ENCODE measurements at places on chromosomes 6 and 20. TPM values are rescaled to one million over a fixed set of nuclear protein-coding genes. Genes with fewer than 3 reads are reported as not detected.

The EYS gene
- not detected for total RNA-seq

The SCGN gene
- not detected for total RNA-seq

DNA sequence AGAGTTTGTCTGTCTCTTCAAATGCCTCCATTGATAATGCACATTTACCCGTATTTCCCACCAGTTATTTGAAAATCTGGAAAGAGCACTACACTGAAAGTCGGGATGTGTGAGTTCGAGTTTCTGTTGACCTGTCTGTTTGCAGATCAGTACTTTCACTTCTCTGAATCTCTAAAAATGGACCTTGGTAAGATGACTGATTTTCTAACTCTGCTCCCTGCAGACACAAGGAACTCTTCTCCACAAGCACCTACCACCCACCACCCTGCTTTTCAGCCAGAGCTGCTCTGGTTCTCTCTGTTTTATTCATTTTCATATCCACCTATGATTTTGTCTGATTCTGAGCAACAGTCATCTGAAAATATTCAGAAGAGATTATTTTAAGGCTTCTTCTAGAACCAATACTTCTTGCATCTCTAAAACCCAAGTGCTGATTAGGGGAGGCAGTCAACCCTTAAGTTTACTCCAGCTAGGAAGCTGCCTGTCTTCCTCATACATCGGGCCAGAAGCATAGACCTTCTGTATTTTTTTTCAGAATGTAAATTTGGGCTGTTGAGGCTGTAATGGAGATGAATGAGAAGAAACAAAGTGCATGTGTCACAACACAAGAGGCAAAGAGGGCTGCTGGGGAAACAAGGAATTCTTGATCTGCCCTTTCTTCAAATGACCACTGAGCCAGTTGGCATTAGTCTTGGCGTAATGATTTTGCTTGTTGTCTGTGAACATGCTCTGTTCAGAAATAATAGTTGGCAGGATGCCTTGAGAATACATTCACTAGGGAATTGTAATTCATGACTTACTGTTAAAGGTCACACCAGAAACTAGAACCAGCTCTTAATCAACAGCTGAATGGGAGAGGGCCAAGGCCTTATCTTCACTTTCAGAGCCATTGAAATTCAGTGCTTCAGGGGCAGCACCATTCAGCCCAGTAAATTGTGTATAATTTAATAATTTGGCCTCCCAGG is 85.4 kb upstream of the MYLIP start:
- no peak for DNase-seq
- H3K27me3 ChIP-seq: no peaks in the 10 kb centered on the region
- no peak overlapping the region for H3K4me3 ChIP-seq
- no peaks in the 10 kb centered on the region for H3K36me3 ChIP-seq
- H3K4me1 ChIP-seq: no peaks in the 10 kb centered on the region

- DNase-seq: no peak
- H3K36me3 ChIP-seq: no peaks in the 10 kb centered on the region
- peaks cover 25% of the 10 kb centered on the region for H3K4me1 ChIP-seq
- no peak overlapping the region for H3K4me3 ChIP-seq
Measured at GRCh38 chr6:30845183-30845582, 39.1 kb upstream of the DDR1 start.

The SLC52A3 gene
- total RNA-seq: not detected

GRCh38 chr6:84635081-84635761 is 129.2 kb downstream of the TBX18 start:
- no peaks in the 10 kb centered on the region for H3K36me3 ChIP-seq
- no peak overlapping the region for H3K4me3 ChIP-seq
- H3K4me1 ChIP-seq: no peaks in the 10 kb centered on the region
- DNase-seq: no peak
- H3K27me3 ChIP-seq: no peaks in the 10 kb centered on the region
- no peak overlapping the region for H3K27ac ChIP-seq

The CBLN4 gene
- not detected for total RNA-seq

DNA sequence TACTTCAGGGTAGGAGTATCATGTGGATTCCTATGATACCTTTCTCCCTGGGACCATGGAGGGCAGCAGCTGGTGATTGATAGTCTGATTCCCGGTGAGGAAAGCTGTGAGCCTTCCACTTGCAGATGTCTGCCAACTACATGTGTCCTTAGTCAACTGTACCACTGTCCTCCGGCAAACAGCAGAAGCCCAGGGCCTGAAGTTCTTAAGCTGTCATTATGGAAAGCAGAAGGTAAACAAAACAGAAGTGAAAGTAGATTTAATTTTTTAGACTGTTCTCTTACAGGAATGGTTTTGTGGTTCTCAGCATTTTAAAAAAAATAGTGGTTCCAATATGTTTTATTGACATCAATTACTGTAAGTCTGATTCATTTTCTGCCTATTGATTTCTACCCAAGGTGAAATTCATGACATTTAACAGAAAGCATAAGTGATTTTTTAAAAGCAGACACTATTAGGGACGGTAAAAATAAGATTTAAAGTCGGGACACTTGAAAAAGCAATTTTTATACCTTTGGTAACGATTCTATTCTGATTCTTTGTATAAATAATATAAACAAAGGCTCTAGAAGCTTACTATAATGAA is 36.6 kb downstream of the PTPN1 start:
- peak; percentile 38 for DNase-seq
- H3K4me1 ChIP-seq: peaks cover 91% of the 10 kb centered on the region
- no peak overlapping the region for H3K4me3 ChIP-seq
- peaks cover 8% of the 10 kb centered on the region for H3K36me3 ChIP-seq

DNA sequence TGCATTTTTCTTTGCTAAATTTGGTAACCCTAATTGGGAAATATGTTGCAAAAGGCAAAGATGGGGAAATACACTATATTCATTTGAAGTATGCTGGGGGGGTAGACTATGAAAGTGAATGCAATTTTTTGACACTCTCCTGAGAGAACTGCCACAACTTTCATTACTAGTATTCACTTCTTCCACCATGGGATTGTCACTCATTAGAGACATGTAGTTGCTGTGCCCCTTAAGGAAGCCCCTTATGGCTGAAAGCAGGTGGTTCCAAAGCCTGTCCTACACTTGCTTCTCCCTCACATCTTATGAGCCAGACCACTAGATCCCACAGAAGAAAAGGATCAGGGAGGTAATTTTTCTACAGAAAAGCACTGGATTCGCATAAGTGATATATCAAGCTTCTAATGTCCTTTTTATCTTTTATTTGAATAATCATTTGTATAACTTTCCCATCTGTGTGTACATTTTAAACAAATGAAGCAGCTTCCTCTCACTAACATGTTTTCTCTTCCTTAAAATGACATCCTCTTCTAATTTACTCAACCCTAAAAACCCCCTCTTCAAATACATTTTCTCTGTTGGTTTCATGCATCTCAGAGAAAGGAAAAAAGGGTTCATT is 83.8 kb downstream of the GCLC start:
- no peaks in the 10 kb centered on the region for H3K4me1 ChIP-seq
- H3K27ac ChIP-seq: no peak overlapping the region
- H3K27me3 ChIP-seq: no peaks in the 10 kb centered on the region
- DNase-seq: no peak

The ZNF165 gene
- total RNA-seq: 1.4 TPM

The TEAD3 gene
- total RNA-seq: not detected

- peak overlapping the region; percentile 25 for H3K27ac ChIP-seq
- DNase-seq: peak; percentile 50
- no peaks in the 10 kb centered on the region for H3K27me3 ChIP-seq
- no peaks in the 10 kb centered on the region for H3K36me3 ChIP-seq
- peaks cover 41% of the 10 kb centered on the region for H3K4me1 ChIP-seq
Measured at GRCh38 chr6:111487661-111488060, 4.6 kb upstream of the REV3L start.

DNA sequence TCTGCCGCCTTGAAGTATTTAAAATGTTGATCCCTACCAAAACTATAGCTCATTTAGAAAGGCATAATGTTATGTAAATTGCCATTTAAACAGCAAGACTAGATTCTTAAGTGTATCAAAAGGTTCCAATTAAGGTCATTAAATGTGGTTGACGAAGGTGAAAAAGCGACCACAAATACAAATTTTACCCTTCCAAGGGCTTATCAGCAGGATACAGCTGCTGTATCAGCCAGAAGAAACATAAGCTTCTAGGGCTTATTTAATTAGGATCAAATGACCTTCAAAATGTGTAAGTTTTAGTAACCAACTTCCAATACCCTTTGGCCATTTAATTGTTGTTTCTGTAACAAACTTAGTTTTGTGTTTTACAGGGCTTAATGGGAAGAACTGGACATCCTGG is 139.9 kb downstream of the COL9A1 start:
- no peak overlapping the region for H3K27ac ChIP-seq
- H3K4me3 ChIP-seq: no peak overlapping the region
- no peak for DNase-seq

- no peak overlapping the region for H3K4me3 ChIP-seq
- no peaks in the 10 kb centered on the region for H3K36me3 ChIP-seq
- no peaks in the 10 kb centered on the region for H3K4me1 ChIP-seq
- H3K27me3 ChIP-seq: no peaks in the 10 kb centered on the region
Measured at GRCh38 chr20:19858466-19859371, 100.7 kb downstream of the RIN2 start.

DNA sequence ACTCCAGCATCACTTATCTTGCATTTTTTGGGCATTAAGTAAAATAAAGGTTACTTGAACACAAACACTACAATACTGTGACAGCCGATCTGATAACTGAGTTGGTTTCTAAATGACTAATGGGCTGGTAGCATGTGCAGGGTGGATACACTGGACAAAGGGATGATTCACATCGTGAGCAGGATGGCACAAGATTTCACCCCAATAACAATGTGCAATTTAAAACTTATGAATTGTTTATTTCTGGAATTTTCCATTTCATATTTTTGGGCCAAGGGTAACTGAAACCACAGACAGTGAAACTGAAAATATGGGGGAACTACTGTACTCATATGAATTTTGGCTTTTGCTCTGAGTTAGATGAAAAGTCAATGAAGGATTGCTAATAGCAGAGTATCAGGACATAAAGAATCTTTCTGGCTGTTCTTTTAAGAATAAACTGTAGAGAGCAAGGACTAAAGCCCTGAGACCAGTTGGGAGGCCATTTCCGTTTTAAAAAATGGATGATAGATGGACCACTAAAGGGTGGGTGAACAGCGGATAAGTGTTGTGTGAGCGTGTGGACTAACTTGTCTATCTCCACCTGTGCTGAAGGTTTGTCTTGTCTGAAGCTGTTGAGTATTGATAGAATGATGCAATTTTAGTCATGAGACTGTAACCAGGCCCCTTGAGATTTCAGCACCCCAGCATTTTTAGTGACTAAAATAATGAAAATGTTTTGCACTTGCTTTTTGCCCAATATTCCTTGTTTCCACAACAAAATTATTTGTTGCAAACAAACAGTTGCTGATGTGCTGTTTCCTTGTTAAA is 8.2 kb downstream of the SPINT3 start:
- no peak overlapping the region for H3K4me3 ChIP-seq
- H3K36me3 ChIP-seq: no peaks in the 10 kb centered on the region
- no peak for DNase-seq
- H3K4me1 ChIP-seq: no peaks in the 10 kb centered on the region

DNA sequence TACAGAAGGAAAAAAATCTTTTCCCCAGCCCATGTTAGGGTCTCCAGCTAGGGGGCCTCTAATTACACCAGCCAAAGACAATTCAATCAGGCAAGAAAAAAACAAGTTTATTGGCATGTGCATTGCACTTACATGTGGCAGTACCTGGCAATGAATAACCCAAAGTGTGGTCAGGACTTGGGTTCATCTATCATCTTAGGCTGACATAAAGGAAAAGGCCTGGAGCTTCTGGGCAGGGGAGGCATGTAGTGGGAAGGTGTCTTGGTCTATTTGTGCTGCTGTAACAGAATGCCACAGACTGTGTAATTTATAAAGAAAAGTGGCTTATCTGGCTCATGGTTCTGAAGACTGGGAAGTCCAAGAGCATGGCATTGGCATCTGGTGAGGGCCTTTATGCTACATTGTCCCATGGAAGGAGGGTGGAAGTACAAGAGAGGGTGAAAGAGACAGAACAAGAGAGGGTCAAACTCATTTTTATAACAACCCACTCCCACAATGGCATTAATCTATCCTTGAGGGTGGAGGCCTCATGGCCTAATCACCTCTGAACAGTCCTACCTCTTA is 4.4 kb upstream of the PYGB start:
- H3K36me3 ChIP-seq: no peaks in the 10 kb centered on the region
- no peaks in the 10 kb centered on the region for H3K27me3 ChIP-seq
- H3K4me1 ChIP-seq: peaks cover 7% of the 10 kb centered on the region
- no peak overlapping the region for H3K27ac ChIP-seq

The RBBP8NL gene
- not detected for total RNA-seq

The LY6G6C gene
- not detected for total RNA-seq

The VGLL2 gene
- total RNA-seq: not detected

- peaks cover 58% of the 10 kb centered on the region for H3K4me1 ChIP-seq
- no peak overlapping the region for H3K4me3 ChIP-seq
- H3K27ac ChIP-seq: no peak overlapping the region
Measured at GRCh38 chr20:63733579-63734081, 2.8 kb upstream of the LIME1 start.

DNA sequence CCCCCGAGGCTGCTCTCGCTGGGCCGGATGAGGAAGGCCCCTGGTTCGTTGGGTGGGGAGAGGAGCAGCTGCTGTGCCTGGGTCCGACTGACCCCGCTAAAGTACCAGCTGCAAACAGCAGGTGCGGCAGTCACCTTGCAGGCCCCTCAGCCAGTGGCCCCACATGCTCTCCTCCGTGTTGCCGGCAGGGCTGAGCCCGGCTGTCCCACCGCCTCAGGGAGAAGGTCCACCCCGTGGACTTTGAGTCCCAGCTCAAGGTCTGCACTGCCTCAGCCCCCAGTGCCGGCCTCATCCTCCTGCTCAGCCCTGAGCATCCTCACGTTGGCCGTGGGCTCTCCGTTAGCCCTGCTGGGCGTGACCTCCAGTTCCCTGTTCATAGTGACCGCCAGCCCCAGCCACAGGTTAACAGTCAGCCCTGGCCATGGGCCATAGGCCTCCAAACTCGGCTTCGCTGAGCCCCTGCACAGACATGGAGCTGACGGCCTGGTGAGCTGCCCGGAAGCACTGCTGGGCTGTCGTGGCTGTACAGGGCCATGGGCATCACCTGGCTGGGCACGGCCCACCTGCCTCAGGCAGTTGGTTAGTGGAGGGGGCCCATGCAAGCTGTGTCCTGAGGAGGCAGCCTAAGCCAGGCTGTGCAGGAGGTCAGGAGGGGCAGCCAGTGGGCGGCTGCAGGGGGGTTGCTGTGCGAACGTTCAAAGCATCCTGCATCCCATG is 3.1 kb downstream of the SRMS start:
- no peak for DNase-seq
- H3K4me1 ChIP-seq: peaks cover 5% of the 10 kb centered on the region
- no peak overlapping the region for H3K4me3 ChIP-seq
- no peak overlapping the region for H3K27ac ChIP-seq

DNA sequence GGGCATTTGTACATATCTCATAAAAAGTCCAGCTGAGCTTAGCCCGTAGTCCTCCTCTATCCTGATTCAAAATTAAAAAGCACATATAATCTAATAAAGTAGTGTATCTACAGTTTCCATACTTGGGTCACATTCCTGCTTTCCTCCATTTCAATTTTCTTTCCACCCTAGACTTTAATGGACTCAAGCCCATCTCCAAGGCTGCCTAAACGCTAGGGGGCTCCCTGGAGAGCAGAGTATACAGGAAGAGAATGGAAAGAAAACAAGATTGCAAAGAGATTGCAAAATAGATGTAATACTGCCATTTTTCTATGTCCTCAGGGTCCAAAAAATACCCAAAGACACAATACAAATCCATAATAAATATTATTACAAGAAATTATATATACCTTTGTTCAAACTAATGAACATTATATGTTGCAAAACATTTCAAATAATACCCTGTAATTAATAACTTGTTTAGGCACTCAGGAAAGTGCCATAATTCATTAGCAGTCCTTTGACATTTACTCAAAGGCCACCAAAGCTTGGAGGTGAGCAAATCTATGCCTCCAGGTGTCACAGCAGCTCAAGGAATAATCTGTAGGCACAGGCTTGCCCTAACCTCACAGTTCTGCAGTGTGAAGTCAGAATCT is 2.4 kb upstream of the MCM3 start:
- peak overlapping the region; percentile 73 for H3K27ac ChIP-seq
- H3K36me3 ChIP-seq: peaks cover 9% of the 10 kb centered on the region
- peak; percentile 41 for DNase-seq
- no peaks in the 10 kb centered on the region for H3K27me3 ChIP-seq
